Ecto neural progenitor cell (in vitro differentiated cells): ENCODE measurements at places on chromosomes 6 and 20.

GRCh38 chr6:44068607-44069296 is 58.5 kb downstream of the MRPL14 start:
- no peak for DNase-seq

GRCh38 chr6:147855803-147856482 is 347.5 kb downstream of the SAMD5 start:
- no peak for DNase-seq

DNA sequence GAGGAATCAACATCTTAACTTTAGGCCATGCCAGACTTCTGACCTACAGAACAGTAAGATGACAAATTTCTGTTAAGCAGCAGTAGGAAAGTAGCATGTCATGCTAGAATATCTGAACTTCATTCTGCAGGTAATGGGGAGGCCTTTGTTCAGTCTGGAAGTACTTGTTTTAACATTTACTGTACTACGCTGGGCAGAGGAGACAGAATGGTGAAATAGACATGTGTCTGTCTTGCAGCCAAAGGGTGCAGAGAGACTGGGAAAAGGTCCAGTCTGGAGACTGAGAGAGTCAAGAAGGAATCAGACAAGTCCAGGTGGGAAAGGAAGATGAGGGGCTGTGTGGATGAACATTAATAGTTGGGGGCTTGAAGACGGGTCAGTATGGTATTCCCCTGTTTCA is 17.5 kb upstream of the ZBTB2 start:
- no peak for DNase-seq

- DNase-seq: no peak
Measured at GRCh38 chr6:136547336-136547735, 2.9 kb downstream of the MAP7 start.

GRCh38 chr6:170147056-170147787 is 143.7 kb downstream of the DLL1 start:
- DNase-seq: no peak

GRCh38 chr6:41626917-41627316 is 11.4 kb upstream of the MDFI start:
- no peak for DNase-seq

DNA sequence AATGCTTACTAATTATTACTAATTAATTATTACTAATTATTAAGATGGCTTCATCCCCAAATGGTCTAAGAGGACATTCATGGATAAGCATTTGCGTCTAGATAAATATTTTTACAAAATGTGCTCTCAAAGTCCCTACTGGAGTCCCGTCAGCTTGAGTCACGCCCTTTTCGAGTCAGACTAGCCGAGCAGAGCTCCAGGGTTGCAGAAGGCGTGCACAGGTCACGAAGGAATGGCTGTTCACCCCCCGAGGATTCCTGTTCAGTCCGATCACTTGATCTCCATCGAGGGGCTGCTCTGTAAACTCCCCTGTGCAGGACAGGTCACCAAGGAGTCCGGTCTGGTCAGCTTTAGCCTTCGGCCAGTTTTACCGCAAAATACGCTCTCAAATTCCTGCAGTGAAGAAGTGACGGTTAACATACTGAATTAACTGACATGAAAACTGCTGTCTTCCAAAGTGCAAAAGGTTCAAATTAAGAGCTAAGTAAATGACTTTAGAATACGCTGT is 19.9 kb downstream of the TCFL5 start:
- no peak for DNase-seq

- peak; percentile 25 for DNase-seq
Measured at GRCh38 chr20:19070026-19070425, 142.4 kb upstream of the SLC24A3 start.

GRCh38 chr6:42007286-42008137 is 42.8 kb upstream of the TAF8 start:
- DNase-seq: no peak

- no peak for DNase-seq
Measured at GRCh38 chr20:25274891-25275812, 27.3 kb downstream of the PYGB start.

DNA sequence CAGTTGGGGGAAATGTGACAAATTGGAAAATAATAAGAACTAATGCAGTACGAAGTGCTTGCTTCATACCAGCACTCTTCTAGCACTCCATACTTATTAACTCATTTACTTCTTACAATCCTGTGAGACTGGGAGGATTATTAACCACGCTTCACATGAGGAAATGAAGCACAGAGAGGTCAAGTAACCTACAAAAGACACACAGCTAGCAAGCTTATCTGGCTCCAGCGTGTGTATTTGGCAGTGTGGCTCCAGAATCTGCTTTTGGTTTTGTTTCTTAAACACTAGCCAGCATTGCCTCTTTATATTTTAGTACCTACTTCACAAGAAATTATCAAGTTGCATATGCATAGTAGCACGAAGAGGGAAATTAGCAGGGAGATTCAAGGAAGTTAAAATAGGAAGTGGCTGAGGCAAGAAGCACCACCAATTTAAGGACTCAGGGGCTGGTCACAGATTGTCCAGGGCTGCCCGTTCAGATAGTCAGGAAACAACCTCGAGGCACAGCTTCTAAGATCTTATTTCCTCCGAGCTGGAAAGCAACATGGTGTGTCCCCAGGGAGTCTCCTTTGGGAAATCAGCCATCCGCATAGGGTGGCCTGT is 302.7 kb upstream of the PRDM1 start:
- DNase-seq: no peak

DNA sequence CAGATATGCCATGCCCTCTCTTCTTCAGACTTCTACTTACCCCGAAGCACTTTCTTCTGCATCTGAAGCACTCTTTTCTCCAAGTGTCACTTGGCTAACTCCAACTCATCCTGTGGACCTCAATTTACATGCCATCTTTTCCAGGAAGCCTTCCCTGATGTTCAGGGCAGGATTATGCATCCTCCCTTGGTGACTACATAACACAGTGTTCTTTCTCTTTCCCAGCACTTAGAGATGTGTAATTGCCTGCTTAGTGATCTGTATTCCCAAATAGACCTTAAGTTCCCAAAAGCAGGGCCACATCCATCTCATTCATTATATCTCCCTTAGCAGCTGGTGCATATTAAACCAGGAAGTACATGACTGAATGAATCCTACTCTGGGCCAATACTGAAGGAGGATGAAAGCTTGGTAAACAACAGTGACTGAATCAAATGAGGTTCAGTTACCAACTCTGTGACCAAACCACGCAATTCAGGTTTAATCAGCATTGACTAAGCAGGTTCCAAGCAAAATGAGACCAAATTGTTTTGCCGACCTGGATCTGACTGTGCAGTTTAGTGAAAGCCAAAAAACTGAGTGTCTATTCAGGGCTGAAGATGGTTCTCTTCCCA is 121.4 kb upstream of the TCF21 start:
- no peak for DNase-seq

GRCh38 chr6:170176136-170176897 is 114.6 kb downstream of the DLL1 start:
- peak; percentile 39 for DNase-seq

- DNase-seq: no peak
Measured at GRCh38 chr6:122014961-122015360, 384.5 kb upstream of the HSF2 start.

- no peak for DNase-seq
Measured at GRCh38 chr6:32837651-32838113, 857 bp downstream of the TAP2 start.

DNA sequence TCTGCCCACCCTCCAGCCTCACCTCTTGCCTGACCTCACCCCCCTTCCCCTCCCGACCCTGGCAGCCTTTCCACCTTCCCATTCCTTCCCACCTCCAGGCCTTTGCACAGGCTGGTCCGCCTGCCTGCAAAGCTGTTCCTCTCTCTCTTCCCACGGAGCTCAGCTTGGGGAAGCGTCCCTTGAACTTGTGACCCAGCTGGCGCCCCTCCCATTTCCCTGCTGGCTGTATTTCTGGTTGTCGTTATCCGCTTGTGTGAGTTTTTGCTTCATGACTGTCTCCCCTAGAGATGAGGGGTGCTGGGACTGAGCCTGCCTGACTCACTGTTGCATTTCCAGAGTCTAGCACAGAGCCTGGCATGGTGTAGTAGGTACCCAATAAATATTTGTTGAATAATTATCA is 32.5 kb downstream of the VSTM2L start:
- DNase-seq: no peak

- DNase-seq: no peak
Measured at GRCh38 chr6:40510442-40510841, 76.7 kb downstream of the LRFN2 start.

DNA sequence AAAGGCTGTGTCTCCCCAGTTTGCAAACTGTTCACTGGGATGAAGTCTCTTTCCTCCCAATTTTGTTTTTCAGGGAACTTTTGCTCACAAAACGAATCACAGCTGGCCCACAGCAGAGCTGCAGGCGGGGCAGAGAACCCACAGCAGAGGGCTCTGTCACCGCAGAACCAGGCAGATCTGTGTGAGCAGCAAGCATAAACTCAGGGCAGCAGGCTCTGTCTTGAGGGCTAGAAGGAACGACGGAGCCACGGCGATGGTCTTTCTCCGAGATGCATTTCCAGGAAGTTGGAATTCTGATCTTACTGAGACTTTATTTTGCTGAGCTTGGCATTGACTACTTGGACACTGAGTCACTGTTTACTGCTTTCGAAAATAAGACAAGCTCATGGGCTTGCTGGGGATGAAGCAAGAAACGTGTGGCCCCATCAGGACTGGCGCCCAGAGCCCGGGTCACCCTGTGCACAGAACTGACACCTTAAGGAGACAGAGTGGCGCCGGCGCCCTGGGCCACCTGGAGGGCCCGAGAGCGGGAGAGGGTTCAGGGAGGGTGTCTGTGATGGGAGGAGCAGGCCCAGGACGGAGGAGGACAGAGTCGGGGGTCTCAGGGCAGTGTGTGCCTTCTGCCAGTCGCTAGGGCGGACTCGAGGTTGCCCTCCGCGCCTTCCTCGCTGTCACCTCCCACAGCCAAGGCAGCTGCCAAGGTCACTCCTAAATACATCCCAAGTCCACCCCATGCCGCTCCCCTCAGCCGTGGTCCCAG is 106.3 kb upstream of the NXT1 start:
- DNase-seq: peak; percentile 33

- no peak for DNase-seq
Measured at GRCh38 chr20:10665027-10665561, 8.7 kb downstream of the JAG1 start.

DNA sequence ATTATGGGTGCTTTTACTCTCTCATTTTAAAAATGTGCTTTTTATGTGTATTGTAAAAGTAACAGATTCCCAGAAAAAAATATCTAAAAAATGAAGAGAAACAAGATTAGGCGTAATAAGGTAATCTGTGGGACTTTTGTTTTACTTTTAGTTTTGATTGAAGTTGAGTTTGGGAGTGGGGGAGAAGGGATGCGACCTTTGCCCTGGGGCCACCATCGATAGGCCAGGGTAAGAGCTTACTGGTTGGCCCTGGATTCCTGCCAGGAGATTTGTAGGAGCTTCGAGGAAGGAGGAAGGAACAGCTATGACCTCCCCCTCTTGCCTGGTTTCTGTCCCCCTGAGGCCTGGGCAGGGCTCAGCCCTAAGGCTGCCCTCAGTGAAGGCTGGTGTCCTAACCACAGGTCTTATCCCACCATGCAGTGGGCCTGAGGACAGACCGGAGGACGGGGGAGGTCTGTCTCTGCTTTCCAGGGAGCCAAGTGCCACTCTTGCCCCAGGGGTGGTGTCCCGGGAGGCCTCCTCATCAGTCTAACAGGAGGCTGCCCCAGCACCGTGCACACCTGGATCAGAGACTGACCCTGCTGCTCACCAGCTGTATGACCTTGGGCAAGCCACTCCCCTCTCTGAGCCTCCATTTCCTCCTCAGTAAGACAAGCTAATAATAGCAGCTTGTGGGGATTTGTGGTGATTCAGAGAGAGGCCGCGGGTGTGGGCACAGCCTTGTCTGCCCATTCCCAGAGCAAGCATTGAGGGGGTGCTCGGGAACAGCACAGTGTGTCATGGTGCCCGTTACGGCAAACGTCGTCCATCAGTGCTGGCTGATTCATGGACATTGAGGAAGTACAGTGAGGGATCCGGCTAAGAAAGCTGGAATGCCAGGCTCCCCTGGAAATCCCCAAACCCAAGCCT is 21.2 kb downstream of the TGM2 start:
- no peak for DNase-seq

DNA sequence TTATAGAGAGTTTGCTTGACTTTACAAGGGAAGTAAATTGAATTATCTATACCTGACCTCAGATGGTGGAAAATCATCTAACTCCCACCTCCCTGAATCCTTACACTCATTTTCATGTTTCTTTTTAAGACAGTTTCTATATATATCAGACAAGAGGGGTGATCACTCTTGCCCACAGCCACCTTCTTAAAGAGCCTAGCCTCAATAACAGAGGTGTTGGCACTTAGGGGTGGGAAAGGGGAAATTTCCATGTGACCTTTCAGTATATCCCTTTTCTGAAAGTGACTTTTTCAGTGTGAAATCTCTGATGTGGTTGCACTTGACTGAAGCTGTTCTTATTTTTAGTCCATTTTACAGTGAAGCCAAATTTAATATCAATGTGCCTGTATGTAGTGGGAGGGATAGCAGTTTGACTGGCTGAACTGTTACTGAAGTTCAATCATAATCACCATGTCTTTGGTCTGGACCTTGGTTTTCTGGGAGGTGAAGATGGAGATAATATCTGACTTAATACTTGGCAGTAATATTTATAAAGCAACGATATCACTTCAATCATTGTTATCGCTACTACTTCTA is 141.3 kb downstream of the MAP3K7 start:
- no peak for DNase-seq

DNA sequence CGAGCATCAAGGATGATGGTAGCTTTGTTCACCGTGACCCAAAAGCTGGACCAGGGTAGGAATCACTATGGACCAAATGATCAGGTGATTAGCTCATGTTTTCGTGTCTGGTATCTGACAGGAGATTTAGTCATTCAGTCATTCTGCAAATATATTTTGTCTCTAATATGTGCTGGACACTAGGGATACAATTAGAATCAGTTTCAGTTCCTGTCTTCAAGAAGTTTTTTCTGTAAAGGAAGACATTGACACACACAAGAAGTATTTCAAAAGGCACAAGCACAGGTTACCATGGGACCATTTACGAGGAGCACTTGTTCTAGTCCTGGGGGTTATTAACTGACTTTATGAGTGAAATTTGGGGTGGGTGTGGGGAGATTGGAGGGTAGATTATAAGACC is 244.9 kb downstream of the HIVEP2 start:
- DNase-seq: no peak

- DNase-seq: no peak
Measured at GRCh38 chr6:87899499-87900147, 148.0 kb upstream of the SPACA1 start.

- DNase-seq: no peak
Measured at GRCh38 chr6:131646249-131646670, 9.2 kb downstream of the ENPP3 start.

GRCh38 chr6:81767163-81767891 is 14.8 kb upstream of the TENT5A start:
- no peak for DNase-seq

- no peak for DNase-seq
Measured at GRCh38 chr6:39388606-39389483, 66.3 kb upstream of the KCNK16 start.

- DNase-seq: no peak
Measured at GRCh38 chr6:150692604-150693003, 92.9 kb downstream of the PLEKHG1 start.

- DNase-seq: no peak
Measured at GRCh38 chr20:25465243-25466135, 58.0 kb downstream of the GINS1 start.

- DNase-seq: no peak
Measured at GRCh38 chr20:46172961-46173536, 54.9 kb downstream of the CD40 start.
